ENCODE measurements at places on chromosomes 3 and 15.
A peak's percentile ranks its signal among the peaks of the same experiment; 100 is the strongest.

DNA sequence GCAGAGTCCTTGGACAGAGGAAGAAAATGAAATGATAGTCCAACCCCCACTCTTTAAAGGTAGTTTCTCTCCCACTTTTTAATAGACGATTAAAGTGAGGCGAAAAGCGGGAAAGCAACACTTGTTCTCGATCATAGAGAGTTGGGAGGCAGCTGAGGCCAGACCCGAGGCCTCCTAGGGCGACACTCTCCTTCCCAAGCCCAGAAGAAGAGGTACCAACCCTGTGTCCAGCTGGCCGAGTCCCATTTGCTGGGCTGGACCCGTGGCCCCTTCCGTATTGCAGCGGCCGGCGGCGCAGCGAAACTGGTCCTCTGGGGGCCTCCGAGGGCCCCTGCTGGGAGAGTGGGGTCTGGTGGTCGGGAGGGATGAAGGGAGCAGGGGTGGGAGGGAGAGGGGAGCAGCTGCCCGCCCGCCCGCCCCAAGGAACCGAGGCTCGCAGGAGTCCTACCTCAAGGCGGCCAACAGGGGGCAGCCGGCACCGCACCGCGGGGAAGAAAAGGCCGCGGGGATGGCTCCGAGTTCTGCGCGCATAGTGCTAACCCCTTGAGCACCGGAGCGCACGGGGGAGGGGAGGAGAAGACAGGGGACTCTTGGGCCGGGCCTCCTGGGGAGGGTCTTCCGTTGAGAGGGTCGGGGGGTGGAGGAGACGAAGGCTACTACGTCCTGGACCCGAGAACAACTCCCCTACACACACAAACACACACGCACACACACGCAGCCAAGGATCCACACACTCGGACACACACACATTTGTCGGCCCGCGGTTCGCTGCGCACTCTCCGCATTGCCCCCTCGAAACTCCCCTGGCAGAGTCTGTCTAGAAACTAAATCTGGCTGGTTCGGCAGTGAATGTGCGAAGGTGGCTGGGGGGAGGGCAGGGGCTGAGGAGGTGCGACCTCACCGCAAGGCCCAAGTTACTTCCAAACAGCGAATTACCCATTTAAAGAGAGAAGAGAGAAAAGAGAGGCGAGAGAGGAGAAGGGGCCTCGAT, 2.0 kb downstream of the WNT5A start:
- DNase-seq: no peak

DNA sequence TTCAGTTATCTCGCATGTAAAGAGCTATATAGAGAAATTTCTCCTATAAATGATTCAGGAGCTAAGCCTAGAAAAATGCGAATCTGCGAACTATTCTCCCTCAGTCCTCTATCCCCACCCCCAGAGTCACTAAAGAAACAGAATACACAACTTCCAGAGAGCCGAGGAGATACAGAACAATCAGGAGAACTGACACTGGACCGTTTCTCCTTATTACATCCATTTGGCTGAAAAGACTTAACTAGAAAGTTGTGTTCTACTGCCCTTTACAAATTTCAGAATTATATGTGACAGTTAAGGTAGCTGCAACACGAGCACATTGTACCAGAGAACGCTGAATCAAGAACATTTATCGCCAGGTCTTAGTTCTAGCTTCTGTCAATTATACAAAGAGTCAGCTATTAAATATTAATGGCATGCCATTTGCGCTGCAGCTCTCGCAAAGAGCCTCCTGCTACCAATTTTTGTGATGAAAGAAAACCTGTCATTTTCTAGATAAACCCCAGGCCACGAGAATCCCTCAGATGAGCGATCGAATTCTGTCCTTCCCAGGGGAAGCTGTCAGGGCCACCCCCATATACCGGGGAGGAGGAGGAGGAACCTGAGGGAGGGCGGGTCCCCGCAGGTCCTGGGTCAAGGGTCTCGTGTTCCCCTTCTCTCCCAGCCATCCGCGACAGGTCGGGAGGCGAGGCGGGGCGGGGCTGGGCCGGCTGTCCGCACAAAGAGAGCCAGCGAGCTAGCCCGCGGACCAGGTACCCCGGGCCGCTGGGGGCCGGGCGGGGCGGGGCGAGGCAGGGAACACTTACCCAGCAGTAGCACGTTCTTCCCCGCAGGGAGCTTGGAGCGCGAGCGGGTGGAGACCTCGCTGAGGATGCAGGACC, 878 bp downstream of the DYNC1LI1 start:
- DNase-seq: peak; percentile 15

DNA sequence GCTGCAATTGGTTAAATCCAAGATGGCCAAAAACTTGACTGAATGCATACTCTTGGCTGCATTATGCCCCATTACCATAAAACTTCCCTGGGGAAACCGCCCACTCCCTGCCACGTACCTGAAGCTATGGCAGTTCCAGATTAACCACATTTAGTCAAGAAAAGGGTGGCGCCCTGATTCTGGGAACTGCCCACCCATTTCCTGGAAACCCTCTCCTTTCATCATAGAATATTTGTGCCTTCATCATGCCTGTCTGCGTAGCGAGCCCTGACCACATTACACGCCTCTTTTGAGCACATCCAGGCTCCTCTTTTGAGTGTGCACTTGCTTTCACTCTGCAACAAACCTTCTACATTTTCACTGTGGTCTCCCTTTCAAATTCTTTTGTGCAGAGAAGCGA, 5.2 kb downstream of the LINS1 start:
- no peak for DNase-seq

DNA sequence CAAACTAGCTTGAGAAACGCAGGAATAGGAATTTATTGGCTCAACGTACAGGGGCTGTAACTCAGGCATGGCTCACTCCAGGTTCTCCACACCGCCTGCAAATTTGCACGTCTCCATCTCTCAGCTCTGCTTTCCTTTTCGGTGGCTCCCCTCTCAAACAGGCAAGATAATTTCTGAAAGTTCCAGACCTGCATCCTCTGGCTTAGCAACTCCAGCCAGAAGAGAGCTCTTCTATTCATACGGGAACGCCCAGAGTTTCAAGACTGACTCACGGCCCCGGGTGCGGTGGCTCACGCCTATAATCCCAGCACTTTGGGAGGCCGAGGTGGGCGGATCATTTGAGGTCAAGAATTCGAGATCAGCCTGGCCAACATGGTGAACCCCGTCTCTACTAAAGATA, 139.7 kb upstream of the BNIP2 start:
- DNase-seq: no peak

DNA sequence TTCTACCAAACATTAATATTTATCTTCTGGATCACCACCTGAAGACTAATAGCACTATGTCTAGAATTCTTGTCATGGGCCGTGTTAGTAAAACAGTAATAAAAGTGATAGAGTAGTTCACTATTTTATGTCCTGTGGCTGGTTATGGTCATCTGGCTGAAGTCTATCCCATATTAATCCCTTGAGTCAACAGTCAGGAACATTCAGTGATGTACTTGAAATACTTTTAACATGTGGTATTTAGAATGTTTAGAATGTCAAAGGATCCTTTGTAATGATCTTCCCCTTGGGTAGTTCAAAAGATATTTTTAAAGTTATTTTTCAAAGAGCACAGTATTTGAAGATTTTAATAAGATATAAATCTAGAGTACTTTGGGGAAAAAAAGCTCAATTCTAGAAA, 117.0 kb downstream of the MBNL1 start:
- DNase-seq: no peak

GRCh38 chr3:172272698-172273097, 175.6 kb downstream of the GHSR start:
- no peak for DNase-seq

GRCh38 chr15:95032156-95032555, 800.8 kb downstream of the MCTP2 start:
- no peak for DNase-seq

GRCh38 chr15:89501646-89502045, 5.3 kb upstream of the RHCG start:
- no peak for DNase-seq

DNA sequence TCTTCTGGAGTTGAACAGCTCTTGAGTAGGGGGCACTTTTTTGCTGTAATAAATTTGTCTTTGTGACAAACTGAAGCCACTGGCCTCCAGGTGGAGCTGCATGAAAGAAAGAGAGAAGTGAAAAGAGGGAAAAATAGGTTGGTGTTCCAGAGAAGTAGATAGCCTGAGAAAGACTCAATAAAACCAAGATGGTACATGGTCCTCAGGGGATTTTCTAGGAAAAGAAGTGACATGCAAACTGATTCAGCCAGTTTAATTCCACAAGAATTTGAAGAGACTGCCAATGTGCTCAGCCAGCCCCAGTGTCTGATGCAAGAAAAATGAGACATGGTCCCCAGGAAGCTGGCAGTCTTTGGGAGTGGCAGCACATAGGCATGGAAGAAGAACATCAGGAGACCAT, 152.7 kb downstream of the CD47 start:
- no peak for DNase-seq

DNA sequence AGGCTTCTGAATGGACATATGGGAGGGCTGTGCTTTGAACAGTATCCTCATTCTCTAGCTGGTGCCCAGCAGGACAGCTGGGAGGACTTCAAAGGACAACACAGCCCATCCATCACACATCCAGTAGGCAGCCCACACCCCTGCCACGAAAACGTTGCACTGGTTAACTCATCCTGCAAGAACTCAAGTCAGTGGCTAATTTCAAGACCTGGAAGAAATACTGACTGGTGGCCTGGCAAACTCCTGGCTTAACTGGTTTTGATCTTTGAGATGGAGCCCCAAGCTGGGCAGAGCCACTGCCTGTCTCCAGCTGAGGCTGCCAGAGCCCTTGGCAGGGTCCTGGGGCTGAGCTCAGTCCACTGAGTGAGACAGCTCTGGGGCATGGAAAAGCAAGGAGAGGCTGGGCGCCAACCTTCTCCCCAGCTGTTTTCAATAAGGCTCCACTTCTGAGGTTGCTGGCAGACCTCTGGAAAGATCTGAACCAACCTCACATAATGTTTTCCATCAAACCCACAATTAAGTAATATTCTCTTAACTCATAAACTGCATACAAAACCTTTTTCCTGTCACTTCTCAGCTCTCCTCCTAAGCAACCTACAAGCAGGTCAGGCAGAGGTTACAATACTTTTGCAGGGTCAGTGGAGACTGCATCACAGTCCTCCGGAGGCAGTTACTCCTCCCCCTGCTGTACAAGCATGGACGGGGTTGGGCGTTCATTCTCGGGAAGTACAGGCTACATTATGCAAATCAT, 110.3 kb downstream of the MYLK start:
- DNase-seq: no peak

GRCh38 chr3:184277366-184277765, 1.5 kb downstream of the ECE2 start:
- no peak for DNase-seq

DNA sequence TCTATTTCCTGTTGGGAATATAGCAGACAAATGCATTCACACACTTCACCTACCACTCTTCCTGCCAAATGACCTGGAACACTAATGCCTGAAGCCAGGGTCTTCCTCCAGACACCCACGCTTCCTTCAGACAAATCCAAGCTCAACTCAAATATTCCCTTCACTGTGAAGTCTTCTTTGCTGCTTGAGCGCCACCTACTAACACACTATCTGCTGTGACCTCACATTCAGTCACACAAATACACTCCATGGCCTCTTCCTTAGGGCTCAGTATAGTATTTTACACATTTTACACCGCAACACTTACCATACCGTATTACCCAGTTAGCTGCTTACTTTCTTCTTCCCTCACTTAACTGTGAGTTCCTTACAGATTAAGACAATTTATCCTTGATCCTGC, 149.4 kb downstream of the SHOX2 start:
- DNase-seq: no peak

- no peak for DNase-seq
These were observed 73.4 kb downstream of the CRYBG3 start for GRCh38 chr3:97895216-97895615.

- DNase-seq: no peak
These were observed 55.9 kb downstream of the NOX5 start for GRCh38 chr15:69070396-69070795.

- no peak for DNase-seq
These were observed 1.1 kb upstream of the RNU6-1 start for GRCh38 chr15:67840749-67841512.

DNA sequence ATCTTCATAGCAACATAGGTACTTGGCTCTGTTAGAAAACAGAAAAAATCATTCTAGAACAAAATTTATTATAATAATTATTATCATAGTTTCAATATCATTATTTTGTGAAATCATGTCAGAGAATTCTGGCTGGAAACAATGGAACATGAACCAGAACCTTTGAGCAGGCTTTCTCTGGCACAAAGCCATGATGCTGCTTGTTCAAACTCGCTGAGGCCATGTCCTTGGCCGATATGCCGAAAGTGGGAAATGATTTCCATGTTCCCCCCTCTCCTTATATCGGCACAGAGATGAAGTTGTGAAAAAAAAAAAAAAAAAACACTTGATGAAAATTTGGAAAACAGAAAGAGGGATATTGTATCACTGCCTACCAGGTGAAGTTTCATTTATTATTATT, 49.0 kb upstream of the MRPL3 start:
- no peak for DNase-seq

- no peak for DNase-seq
These were observed 38.6 kb downstream of the TMED3 start for GRCh38 chr15:79349525-79349924.

DNA sequence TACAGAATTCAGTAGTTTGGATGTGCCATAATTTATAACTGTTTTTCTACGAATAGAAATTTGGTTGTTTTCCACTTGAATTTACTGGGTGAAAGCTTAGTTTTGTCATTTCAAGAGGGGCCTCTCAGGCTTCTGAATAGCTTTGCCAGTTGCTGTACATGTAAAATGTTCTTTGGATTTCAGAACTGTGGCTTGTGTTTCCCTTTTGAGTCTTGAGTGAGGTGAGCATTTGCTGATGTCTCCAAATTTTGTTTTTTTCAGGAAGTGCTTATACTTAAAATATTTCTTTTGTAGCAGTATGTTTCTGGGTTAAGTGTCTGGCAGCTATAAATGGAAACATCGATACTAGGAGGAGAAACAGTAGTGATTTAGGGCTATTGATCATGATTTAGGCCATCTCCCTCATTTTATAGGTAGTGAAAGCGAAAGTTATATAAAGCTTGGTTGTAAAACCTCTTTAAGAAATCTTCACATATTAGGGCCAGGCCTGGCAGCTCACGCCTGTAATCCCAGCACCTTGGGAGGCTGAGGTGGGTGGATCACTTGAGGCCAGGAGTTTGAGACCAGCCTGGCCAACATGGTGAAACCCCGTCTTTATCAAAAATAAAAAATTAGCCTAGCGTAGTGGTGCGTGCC, 9.2 kb upstream of the TRAK1 start:
- DNase-seq: no peak

DNA sequence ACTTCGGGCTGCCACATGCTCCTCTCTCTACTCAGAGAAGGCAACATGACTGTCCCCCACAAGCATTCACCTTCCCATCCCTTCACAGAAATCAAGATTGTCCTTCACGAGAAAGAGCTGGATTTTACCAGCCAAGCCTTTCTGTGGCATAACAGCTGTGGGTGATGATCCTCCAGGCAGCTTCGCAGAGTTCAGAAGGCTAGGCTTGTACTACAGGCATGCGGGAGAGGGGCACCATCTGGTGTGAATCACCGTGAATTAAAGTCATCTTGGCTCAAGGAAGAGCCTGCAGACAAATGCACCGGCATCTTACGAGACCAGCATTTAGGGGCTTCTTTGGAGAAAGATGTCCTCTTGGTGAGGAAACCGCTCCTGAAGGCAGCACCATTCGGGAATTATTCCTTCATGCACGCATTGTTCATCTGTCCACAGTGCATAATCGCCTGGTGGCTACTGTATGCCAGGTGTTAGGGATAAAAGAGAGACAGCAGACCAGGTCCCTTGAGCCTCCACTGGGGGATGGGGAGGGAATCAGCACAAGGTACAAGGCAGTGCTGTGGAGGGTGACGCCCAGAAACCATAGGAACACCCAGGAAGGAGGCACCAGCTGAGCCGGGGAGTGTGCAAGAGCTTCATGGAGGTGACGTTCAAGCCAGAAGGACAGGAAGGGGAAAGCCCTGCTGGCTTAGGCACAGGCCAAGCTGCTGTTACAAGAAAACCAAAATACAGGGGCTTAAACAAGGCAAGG, 108.6 kb downstream of the TMEM266 start:
- DNase-seq: no peak
